Activated CD8-positive, alpha-beta memory T cell treated with anti-CD3 and anti-CD28 coated beads, Interleukin-2, amount 50 U/mL, for 48 hours (primary cell): ENCODE measurements at places on chromosomes 4 and X.
A peak's percentile ranks its signal among the peaks of the same experiment; 100 is the strongest.

DNA sequence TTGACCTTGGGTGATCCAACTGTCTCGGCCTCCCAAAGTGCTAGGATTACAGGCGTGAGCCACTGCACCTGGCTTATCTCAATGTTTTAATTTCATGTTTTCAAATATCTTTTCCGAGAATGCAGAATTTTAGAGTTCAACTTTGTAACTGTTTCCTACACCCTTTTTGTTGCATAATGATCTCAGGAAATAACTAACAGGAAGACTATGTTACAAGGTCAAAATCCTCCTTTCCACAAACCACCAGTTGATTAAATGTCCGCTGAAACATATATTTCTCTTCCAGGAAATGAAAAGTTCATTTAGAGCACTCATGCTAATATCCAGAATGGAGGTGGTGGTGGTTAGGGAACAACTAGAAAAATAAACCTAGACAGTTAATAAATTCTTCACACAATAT, 377.8 kb downstream of the PPP4R3C start:
- DNase-seq, result no peak

- no peak for DNase-seq
These were observed 94.6 kb upstream of the GALNT7 start for GRCh38 chr4:173073939-173074500.

GRCh38 chrX:17027931-17028330, 81.5 kb downstream of the REPS2 start:
- DNase-seq, result no peak

DNA sequence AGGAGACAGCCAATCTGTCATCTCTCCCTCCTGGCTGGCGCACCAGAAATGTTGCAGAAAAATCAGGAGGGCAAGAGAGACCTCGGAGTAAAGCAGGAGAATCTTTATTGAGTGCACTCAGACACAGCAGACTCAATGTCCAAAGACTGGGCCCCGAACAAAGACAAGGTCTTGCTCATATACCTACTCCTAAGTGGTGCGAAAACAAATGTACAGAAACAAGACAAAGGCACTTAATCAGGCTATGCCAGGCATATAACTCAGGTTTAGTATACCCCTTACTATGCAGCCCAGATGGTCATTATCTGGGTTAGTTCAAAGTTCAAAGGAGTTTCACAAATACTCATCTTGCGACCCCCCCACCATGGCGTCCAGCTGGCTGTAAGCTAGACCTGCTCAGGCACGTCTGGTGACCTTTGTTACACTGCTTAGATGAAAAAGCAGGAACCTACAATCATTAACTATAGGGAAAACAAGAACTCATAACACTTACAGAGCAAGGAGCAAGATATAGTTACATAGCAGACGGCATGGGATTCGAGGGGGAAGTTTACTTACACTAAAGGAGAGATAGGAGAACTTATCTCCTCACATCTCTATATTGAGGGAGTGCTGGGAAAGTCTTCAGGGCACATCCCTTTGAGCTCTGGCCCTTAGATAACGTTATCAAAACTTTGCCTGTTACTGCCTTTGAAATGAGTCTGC, 27.5 kb downstream of the SULT1E1 start:
- DNase-seq, result no peak

DNA sequence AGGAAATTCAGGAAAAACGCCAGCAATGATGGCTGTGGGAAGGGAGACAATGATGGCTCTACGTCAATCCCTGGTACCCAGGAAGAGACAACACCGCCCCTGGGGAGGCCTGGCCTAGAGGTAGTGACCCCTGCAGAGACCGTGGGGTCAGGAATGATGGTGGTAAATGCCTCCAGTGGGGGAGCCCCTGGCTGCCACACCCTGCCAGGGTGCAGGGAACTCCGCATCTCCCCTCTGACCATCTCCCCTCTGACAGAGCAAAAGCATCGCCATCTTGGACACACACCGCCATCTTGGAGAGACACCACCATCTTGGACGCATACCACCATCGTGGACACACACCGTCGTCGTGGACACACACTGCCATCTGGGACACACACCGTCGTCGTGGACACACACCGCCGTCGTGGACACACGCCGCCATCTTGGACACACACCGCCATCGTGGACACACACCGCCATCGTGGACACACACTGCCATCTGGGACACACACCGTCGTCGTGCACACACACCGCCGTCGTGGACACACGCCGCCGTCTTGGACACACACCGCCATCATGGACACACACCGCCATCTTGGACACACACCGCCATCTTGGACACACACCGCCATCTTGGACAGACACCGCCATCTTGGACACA, 9.9 kb downstream of the ASMTL start:
- peak; percentile 30 for DNase-seq

DNA sequence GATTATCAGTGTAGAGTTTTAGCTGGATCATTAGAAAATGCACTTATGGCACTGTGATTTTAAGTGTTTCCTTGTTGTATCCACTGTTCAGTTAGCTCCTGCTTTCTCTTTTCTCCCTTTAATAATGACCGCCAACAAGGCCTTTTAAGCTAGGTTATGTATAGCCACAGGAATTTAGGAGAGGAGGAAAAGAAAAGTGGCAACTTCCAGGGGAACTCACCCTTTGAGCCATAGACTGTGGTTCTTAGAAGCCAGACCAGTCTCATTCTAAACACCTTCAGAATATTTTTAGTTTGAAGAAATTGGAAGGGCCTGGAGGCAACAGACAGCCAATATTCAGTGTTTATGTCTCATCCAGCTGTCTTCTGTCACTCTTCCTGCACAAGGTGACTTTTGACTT, 6.1 kb downstream of the FGF2 start:
- DNase-seq, result no peak

DNA sequence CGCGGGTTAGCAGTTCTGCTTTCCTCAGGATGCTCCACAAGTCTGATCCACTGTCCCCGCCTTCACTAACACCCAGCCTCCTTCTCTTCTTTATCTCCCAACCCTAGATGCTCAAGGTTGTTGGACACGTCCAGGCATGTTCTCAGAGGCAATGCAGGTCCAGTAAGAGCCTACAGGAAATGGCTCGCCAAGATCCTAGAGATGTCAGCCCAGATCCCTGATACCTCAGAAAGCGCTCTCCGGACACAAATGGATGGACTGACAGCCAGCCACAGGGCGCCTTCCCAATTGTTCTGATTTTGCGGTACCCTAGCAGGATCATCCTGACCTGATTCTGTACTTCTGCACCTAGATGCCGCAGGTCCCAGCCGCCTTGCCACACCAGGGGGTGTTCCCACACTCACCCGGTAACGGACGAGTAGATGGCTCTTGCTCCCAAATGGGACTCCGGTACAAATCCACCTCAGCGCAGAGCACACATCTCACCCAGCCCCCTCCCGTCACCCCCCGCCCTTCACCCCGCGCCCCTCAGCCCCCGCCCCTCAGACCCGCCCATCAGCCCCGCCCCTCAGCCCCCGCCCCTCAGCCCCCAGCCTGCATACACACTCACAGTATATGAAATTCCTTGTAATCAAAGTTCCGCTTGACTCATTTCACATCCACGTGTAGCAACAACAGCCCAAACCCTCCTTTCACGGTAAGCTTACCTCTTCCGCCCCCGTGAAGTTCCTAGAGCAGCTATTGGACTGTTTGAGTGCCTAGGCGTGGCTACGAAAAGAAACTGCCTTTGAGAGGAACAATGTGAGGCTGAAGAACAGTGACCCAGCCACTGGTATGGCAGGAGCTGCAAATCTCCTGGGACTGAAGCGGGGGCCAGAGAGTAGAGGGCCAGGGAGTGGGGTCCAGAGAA, at the start of gene EDA2R:
TSS of gene EDA2R (minus strand) at position 488 of the 910 bp plus-strand sequence. CDS start 23,058 bp downstream, outside the sequence.
- DNase-seq, result peak; percentile 47
